ENCODE measurements at places on chromosomes 2 and 18.

GRCh38 chr18:49169037-49169521, 218.3 kb upstream of the SMAD7 start:
- DNase-seq, result no peak

- DNase-seq, result no peak
Measured at GRCh38 chr2:156129227-156129626, 203.3 kb downstream of the NR4A2 start.

- DNase-seq, result no peak
Measured at GRCh38 chr2:45497355-45497754, 113.7 kb downstream of the SRBD1 start.

DNA sequence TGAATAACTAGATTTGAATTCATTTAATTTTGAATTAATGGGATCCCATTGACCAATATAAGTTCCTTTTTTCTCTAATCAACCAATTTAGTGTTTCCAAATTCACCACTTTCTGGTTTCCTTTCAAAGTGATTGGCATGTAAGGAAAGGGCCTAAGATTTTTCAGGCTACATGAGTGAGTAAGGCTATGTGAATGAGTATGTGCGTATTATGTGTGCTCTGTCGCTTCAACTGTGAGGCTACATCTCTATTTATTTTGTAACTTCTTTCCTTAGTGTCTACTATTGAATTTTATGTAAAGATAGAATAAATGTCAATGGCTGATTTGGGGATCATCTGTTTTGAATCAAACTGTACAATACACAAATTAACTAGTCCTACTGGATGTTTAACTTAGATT, 110.6 kb downstream of the ABCA12 start:
- no peak for DNase-seq

DNA sequence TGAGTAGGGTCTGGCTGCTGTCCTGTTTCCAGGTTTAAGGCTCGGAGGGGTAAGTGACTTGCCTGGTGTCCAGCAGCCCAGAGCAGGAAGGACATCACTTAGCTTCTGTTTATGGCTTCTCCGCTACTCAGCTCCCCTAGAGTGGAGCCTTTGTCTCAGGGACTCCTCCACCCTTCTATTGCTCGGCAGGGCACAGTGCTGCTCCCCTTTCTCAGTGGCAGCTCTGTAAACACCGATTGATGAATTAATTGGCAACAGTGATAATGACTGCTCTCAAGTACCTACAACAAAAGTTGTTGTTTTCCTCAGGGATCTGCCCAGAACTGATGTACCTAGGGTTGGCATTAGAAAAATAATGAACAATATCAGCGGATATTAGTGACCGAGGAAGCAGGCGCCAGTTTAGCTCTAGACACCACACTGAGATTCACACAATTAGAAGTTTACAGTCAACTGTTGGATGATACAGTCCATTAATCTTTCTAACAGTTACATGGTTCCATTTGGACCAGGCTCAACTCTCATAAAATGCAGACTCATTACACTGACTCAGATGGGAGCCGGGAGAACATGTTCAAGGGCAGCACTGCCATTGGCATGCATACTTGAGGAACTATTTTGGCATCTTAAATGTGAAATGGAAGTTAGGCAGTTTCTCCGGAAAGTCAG, 265.7 kb downstream of the MTX2 start:
- peak; percentile 91 for DNase-seq

GRCh38 chr2:37156071-37156856, 516 bp downstream of the EIF2AK2 start:
- peak; percentile 19 for DNase-seq

- DNase-seq, result no peak
Measured at GRCh38 chr2:102062802-102063201, 71.0 kb downstream of the IL1R2 start.

DNA sequence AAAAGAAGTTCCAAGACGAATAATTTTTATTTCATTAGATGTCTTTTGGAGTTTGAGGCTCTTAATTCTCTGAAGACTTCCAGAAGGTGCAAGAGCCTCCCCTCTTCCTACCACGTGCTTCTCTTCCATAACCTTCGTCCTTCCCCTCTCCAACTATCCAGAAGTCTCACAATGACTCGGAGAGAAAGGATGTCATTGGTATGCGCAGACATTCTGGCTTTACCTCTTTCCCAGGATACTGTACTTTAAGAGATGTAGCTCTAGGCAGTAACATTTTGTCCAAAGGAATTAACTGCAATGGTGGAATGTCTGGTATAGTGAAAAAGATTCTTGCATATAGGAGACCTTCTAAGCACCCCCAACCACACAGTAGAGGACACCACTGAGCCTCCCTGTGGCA, 249.0 kb upstream of the OSR1 start:
- no peak for DNase-seq

- no peak for DNase-seq
Measured at GRCh38 chr2:23584054-23584745, 199.2 kb downstream of the KLHL29 start.

DNA sequence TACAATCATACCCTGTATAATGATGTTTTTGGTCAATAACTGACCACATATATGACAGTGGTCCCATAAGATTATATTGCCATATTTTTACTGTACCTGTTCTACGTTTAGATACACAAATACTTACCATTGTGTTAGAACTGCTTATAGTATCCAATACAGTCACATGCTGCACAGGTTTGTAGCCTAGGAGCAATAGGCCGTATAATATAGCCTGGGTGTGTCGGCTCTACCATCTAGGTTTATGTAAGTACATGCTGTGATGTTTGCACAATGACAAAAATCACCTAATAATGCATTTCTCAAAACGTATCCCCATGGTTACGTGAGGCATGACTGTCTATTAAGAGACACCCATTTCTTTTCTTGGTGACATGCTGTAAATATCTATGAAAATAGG, 55.0 kb upstream of the APCDD1 start:
- DNase-seq, result no peak

DNA sequence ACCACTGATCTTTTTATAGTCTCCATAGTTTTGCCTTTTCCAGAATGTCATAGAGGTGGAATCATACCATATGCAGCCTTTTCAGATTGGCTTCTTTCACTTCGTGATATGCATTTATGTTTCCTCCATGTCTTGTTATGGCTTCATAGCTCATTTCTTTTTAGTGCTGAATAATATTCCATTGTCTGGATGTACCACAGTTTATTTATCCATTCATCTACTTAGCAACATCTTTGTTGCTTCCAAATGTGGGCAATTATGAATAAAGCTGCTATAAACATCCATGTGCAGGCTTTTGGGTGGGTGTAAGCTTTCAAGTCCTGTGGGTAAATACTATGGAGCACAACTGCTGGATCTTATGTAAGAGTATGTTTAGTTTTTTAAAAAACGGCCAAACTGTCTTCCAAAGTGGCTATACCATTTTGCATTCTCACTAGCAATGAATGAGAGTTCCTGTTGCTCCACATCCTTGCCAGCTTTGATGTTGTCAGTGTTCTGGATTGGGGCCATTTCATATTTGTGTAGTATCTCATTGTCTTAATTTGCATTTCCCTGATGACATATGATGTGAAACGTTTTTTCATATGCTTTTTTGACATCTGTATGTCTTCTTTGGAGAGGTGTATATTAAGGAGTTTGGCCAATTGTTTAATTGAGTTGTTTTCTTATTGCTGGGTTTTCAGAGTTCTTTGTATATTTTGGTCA, 20.6 kb downstream of the STPG4 start:
- DNase-seq, result no peak

DNA sequence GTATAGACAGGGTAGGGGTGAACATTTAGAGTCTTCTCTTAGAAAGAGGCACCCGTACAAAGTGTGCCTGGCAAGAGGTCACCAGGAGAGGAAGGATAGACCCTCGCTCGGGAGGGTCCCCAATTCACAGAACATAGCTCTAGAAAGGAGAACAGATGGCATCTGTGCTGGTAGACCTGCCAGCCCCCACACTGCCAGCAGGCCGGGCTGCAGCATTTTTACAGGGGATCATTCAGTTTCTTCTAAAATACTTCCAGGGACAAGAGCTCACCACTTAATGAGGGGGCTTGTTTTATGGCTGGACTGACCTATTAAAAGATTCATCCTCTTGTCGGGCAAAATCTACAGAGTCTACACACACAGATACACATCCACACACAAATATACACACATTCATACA, 149.9 kb downstream of the SEPTIN10 start:
- no peak for DNase-seq

DNA sequence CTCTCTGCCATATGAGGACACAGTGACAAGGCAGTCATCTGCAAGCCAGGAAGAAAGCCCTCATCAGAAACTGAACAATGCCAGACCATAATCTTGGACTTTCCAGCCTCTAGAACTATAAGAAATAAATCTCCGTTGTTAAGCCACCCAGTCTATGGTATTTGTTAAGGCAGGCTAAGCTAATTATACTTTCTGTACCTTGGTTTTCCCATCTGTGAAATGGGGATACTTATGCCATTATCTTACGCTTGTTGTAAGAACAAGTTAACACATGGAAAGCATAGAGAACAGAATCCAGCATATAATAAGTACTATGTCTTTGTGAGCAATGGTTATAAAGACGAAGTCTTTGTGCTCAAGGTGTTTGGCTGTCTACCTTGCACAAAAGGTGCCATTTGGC, 8.3 kb upstream of the ADD2 start:
- DNase-seq, result no peak

DNA sequence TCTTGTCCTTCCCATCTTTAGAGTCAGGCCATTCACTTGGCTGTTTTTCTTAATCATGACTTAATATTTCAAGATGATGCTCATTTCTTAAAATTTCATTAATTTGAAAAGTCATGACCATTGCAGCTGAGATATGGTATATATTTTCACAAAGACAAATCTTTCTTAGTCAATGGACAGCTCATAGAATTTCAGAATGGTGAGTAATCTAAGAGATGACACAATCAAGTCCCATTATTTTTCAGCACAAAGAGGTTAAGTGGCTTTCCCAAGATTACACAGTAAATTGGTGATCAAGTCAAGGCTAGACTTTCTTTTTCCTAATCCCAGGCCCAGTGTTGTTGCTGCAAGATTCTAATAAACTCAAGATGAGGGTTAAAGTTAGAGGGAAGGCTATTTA, 34.4 kb upstream of the NT5C1B start:
- no peak for DNase-seq

GRCh38 chr2:180999274-180999964, 19.0 kb downstream of the UBE2E3 start:
- no peak for DNase-seq

DNA sequence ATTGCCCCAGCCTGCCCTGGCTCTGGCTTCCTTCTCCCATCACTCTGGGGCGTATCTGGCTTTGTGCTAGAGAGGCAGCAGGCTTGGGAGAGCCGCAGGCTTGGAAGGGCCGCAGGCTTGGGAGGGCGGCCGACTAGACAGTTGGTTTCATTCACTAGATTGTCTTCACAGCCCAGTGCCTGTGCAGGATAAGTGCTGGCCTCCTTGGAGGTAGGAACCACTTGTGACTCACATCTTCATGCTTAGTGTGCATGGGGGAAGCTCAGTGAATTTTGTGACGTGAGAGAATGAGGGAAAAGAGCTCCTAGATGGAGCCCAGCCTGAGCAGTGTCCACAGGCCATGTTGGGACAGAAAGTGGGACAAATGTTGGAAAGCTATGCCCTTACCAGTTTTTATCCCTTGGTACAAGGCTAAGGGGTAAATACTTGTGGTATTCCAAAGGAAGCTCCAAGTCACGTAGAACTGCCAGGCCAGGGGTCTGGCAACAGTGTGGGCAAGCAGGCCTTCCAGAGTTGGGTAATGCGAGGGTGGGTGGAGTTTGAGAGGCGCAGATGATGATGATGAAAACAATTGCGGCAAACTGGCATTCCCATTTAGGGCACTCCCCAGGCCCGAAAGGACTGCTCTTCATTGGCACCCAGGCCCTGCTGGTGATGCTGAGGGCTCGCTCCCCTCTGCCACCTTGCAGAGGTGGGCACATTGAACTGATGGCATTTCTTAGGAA, 100.1 kb downstream of the DDX1 start:
- DNase-seq, result no peak

Measured in GM04503 (cell line).